ENCODE measurements at places on chromosomes 3 and 15.

DNA sequence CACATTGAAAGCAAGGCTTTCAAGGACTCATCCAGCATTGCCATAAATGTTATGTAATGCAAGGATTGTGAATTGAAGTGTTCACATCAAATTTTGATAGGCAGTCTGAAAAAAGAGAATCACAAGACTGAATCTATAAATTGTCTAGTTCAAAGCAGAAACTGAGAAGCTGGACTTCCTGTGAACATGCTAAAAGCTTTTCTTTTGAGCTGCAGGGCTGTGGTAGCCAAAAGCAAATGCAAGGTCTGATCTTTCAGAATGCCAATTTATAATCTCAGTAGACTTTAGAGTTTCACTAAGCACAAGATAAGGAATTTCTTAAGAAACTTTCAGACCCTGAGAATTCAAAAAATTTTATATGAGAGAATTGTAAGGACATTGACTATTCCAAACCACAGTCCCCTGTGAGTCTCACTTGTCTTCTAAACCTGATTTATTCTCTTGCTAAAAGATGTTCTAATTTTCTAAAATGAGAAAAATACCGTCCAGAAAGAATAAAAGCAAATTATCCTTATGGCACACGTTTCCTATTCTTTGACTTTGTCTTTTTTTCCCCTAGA, 1700.3 kb downstream of the OTOL1 start:
- no peak for DNase-seq

GRCh38 chr3:46719044-46719565, 1.4 kb upstream of the PRSS50 start:
- DNase-seq, result no peak

DNA sequence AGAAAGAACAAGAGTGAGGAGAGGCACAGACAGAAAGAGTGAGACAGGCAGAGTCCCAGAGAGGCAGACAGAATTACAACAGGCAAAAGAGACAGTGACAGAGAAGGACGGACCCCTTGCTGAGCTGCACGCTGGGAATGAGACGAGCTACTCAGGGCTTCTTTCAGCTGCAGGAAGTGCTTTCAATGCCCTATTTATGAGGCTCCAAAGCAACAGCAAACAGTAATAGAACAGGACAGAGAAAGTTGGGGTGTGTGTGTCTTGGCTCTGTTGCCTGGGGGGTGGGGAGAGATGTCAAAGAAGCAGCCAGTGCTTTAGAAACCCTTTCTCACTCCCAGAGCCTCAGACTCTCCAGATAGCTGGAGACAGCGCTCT, 502 bp upstream of the TIMP4 start:
- DNase-seq, result no peak

DNA sequence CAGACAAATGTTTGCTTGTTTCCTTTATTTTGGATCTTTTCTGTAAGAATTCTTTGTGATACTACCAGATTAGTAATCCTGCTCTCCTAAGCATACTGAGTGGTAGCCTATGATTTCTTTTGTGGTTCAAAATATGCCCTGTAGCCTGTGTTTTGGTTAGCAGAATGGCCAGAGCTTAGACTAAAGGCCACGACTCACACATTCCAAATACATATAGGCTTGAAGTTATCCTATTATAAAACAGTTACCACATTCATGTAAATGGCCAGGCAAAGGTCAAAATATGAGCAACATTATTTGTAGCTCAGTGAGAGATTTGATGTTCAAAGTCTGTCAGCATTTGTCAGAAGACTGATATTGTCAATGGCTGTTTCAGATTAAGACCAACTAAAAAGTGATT, 84.5 kb downstream of the MITF start:
- no peak for DNase-seq

DNA sequence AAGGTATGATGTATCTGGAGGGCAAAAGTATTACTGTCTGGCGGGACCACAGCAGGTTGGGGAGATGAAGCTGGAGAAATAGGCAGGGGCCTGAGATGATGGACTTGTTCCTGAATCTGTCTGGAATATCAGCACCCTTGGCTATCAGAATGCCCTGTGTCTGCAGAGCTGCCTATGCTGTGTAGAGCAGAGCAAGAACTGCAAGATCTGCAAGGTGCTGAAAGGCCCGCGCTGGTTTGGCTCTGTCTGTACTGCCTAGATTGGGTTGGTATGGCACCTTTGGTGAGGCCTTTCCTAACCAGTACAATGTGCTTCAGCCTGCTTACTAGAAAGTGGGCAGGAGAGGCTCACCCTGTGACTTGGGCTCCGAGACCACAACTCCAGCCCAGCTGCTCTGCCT, 96.8 kb downstream of the WDR76 start:
- no peak for DNase-seq

DNA sequence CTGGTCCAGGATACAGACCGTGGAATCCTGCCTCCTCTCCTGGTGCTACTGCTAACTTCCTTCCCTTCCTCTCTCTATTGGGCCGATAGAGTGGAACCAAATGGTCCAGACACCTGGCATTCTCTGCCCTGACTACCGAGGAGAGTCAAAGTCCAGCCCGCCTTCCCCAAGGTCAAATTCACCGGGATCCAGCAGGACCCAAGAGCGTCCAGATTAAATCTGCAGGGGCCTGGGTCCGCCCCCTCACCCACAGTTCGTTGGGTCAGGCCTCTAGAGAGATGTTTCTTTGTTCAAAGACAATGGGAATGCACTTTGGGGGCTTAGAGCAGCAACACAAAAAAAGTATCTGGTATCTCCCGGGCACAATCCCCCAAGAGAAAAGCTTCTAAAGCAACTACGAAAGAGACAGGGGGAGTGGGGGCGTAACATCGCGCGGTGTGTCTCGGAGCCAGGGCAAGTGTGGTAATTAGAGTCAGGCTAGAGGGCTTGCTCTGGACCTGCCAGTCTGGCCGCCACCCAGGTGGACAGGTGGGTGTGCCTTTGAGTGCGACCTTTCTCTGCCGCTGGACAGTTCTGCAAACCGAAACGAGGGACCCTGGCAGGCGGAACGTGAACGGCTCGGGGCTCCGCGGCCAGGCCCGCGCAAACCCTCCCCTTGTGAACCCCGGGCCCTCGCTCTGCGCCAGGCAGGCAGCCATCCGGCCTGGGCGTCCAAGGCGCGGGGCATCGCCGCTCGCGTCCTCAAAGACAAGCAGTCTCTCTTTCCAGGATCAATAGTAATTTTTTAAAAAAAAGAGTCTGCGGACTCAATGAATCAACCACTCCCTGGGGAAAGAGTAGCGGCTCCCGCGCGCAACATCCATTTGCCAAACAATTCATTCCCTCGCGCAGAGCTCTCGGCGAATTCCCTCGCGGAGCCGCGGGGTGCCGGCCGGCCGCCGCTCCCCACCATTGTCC, 806 bp downstream of the KLHL25 start:
- DNase-seq, result peak; percentile 32

GRCh38 chr15:61064651-61065050, 164.5 kb downstream of the RORA start:
- DNase-seq, result no peak

GRCh38 chr15:63256433-63257274, 20.8 kb upstream of the APH1B start:
- DNase-seq, result no peak

DNA sequence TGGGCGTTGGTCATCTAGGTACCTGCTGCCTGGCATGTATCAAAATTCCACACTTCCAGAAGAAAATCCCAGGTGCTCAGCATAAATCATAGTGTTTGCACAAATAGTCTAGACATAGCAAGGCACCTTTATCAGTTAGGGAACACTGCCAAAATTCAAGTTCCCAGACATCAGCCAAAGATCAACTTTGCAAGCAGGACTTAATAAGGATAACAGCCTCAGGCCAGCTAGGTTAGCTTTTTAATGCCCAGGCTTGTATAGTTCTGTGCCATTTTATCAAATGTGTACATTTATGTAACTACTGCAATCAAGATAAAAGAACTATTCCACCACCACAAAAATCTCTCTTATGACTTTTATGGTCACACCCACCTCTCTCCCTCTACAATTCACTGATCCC, 30.7 kb downstream of the DZIP3 start:
- no peak for DNase-seq

DNA sequence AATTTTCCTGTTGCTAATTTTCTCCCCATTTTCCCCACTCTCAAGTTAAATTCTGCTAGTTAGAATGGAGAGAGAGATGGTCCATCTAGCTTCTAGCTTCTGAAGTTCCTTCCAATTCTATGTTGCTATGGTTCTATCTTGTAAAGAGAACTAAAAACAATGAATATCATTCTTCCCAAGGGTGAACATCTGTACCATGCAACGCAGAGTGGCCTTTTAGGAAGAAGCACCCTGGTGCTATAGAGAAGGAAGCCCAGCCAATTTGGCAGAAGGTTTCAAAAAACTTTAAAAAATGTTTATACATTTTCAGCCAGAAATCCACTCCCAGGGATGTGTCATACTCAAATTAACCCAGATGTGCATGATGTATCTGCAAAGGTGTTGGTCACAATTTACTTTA, 149.1 kb downstream of the SEMA6D start:
- DNase-seq, result no peak

- DNase-seq, result no peak
These were observed 445.6 kb upstream of the FRG2C start for GRCh38 chr3:75218577-75218976.

GRCh38 chr15:78810003-78810361, 1.3 kb downstream of the ADAMTS7 start:
- DNase-seq, result no peak

GRCh38 chr3:34109846-34110245, 311.4 kb downstream of the PDCD6IP start:
- no peak for DNase-seq

DNA sequence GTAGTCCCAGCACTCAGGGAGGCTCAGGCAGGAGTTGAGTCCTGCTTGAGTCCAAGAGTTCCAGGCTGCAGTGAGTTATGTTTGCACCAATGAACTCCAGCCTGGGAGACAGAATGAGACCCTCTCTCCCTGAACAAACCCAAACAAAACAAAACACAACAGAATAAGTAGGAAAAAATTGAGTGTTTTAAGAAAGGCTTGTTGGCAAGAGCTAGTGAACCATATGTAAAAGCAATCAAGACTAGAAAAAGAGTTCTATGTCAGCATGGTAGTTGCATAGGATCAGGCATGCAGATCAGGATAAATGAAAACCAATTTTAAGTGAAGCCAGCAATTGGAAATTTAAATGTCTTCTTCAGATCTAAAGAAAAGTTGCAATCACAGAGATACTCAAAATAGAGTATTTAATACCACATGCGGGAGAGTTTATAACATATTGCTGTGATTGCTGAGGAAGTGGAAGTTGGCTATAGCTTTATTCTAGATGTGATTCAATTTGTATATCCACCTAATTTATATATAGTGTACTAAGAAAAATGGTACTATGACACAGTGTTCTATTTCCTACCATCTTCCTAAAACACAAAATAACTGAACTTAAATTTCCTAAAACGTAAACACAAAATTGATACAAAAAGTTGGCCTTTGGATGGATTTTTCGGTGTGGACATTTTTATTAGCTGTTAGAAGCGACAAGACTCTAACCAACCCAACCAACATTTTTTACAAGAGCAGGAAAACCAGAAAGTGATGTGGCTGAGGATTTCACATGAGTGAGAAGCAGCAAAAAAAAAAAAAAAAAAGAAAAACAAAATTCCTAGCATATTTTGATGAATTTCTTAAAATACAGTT, 101.9 kb upstream of the ROBO1 start:
- no peak for DNase-seq

DNA sequence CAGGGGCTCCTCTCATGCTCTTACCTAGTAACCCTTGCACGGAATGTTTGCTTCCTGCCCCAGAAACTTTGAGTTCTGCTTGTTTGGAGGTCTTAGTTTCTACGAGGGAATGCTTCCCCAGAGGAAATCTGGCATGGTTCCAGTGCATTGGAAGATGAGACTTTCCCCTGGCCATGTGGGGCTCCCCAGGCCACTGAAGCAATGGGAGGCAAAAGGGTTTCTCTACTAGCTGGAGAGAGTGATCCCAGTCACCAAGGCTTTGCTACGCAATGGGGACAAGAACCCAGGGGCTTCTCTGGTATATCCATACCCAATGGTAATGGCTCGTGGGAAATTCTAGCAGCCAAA, 44.2 kb upstream of the RPL32 start:
- no peak for DNase-seq

DNA sequence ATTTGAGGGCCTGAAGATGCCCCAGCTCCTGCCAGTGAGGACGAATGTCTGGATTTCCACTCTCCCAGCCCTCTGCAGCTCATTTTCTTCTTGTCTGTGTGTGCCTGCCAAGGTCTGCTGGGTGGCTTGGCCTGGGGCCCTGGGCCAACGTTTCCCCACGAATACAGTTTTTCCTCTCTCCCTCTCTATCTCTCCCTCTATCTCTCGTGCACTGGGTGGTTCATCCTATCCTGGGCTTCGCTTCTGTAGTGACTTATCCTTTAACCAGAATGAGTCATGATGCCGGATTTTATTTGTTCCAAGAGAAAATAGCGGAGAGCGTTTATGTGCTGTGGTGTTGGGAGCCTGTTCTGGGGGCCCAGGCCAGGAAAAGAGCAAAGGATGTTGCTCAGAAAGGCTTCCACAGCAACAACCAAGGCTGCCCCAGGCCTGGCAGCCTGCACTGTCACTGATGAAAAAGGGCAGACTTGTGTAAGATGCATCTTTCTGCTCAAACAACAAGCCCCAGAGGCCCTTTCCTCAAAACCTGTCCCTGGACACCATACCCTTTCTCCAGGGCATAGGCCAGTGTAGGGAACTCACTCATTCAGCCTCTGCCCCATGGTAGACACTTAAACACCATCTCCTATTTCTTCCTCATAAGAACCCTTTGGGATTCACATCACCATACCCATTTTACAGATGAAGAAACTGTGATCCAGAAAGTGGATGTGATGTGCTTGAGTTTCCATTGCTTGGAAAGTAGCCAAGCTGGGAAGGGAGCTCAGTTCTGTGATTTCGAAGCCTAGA, 47.3 kb downstream of the ITGA11 start:
- DNase-seq, result no peak

DNA sequence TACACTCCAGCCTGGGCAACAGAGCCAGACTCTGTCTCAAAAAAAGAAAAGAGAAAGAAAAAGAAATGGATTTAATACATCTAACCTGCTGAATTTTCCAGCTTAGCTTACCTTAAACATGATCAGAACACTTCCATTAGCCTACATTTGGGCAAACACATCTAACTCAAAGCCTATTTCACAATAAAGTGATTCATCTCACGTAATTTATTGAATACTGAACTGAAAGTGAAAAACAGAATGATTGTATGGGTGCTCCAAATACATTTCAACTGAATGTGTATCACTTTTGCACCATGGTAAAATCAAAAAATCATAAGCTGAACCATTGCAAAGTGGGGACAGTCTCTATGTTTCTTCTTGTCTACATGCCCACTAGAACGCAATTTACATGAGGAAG, 9.0 kb downstream of the PIK3R4 start:
- no peak for DNase-seq
